Astrocyte of the hippocampus (primary cell): ENCODE measurements at places on chromosomes 12 and 14.
A peak's percentile ranks its signal among the peaks of the same experiment; 100 is the strongest.

- no peak for DNase-seq
Measured at GRCh38 chr12:56676851-56677580, 11.1 kb downstream of the PTGES3 start.

DNA sequence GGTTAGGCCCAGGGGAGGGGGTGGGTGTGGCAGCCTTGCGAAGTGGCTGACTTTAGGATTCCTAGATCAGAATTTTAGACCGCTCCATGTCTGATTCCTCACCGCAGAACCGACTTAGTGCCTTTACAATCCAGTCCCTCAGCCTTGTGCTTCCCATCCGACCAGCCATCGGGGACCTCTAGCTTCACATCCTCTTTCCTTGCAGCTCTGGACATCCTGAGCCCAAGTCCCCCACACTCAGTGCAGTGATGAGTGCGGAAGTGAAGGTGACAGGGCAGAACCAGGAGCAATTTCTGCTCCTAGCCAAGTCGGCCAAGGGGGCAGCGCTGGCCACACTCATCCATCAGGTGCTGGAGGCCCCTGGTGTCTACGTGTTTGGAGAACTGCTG is 557 bp downstream of the COPS7A start:
- DNase-seq = no peak

- DNase-seq = peak; percentile 58
Measured at GRCh38 chr14:96567289-96567899, 65.2 kb downstream of the PAPOLA start.

- no peak for DNase-seq
Measured at GRCh38 chr12:11820476-11820875, 171.0 kb downstream of the ETV6 start.

DNA sequence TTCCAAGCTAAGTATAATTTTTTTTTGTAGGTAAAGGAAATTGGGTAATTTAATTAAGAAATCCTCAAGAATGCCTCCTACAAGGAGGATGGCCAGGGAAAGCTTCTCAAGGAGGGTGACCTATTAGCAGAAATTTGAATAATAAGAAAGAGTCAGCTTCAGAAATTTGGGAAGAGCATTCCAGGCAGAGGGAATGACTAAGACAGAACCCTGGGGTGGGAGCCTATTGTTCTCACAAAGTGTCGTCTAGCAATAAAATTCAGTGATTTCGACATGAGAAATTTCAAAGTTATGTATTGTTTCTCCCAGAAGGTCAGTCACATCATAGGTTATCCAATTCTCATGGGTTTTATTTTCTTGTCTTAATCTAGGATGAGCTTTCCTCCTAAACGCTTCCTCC is 1168.4 kb downstream of the AACS start:
- no peak for DNase-seq

- no peak for DNase-seq
Measured at GRCh38 chr12:112936264-112936663, 2.0 kb upstream of the OAS3 start.

GRCh38 chr12:131916306-131917138 is 12.6 kb upstream of the PUS1 start:
- no peak for DNase-seq

- no peak for DNase-seq
Measured at GRCh38 chr12:54159140-54159539, 29.6 kb downstream of the SMUG1 start.

- peak; percentile 31 for DNase-seq
Measured at GRCh38 chr14:41607966-41608663, 1.4 kb downstream of the LRFN5 start.

- no peak for DNase-seq
Measured at GRCh38 chr14:53784688-53785087, 171.9 kb downstream of the BMP4 start.

- peak; percentile 68 for DNase-seq
Measured at GRCh38 chr12:124550123-124551089, 17.0 kb downstream of the NCOR2 start.

DNA sequence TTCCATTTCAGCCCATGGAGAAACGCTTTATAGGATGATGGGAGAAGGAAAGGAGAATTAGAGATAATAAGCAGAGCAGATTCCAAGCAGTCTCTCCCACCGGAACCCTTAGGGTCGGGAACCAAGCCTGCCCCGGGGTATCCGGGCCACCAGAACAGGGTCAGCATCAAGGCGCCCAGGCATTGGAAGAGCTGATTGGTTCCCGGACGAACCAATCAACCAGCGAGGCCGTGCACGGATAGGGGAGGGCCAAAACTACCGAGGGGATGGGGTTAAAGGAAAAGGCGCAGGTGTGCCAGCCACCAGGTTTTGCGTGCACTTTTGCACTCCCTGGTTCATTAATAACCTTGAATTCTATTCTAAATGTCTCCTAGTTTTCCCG is 1.7 kb downstream of the PPM1H start:
- peak; percentile 25 for DNase-seq
